ENCODE measurements at places on chromosomes 7 and 10.

GRCh38 chr10:97321032-97321803 is 2.1 kb downstream of the FRAT1 start:
- peak; percentile 61 for DNase-seq

GRCh38 chr7:27608776-27609495 is 53.7 kb downstream of the HIBADH start:
- no peak for DNase-seq

DNA sequence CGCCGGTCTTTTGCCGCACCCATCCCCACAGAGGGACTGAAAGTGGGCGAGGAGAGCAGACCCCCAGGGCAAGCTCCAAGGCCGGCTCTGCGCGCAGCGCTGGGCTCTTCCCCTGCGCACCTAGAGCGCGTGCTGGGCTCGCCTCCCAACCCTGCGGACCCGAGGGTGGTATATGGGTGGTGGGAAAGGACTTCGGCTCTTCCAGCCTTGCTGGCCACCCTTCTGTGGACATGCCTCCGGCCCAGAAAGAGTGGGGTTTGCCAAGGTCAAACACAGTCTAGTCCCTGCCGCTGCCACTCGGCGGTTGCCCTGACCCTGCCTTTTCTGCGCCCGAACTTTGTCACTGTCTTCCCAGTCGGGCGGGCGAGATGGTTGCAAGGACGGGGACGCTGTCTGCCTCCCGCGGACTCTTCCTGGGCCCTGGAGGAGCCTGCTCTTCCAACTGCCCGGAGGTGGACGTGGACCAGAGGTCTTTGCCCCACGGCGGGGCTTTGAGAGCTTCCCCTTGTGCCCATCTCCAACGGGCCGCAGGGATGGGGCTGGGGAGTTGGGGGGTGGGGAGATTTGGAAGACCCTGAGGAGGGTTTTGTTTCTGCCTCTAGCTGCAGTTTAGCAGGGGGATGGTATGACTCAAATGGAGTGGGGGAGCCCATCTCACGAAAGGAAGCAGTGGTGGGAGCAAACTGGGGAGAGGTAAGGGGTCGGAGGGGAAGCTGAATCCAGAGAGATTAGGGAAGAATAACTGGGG is 1.5 kb downstream of the ADCY1 start:
- no peak for DNase-seq

- no peak for DNase-seq
These were observed 115.5 kb downstream of the PHTF2 start for GRCh38 chr7:77913977-77914607.

DNA sequence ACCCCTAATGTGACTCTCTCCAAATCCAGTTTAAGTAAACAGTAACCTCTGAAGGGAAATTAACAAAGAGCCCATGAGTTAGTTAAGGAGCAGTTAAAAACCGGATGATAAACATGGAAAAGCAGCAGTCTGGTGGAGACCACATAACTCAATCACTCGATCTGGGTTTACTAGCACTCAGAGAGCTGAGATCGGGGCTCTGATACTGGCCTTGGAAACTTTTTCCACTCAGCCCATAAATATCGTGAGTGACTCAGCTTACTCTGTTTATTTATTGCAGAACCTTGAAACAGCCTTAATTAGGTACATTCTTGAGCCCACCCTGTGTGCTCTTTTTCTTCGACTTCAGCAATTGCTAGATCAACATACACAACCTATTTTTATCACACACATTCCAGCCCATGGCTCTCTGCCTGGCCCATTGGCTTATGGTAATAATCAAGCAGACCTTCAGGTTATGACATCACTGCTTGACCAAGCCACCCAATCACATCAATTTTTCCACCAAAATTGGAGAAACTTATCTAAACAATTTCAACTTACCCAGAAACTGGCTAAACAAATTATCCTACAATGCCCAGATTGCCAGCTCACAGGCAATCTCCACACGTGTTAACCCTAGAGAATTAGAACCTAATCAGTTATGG is 82.2 kb upstream of the GPR22 start:
- no peak for DNase-seq

- DNase-seq: peak; percentile 31
These were observed 111.7 kb upstream of the MBL2 start for GRCh38 chr10:52883996-52884871.

- peak; percentile 8 for DNase-seq
These were observed 271.4 kb downstream of the POLR1F start for GRCh38 chr7:19437446-19437845.

DNA sequence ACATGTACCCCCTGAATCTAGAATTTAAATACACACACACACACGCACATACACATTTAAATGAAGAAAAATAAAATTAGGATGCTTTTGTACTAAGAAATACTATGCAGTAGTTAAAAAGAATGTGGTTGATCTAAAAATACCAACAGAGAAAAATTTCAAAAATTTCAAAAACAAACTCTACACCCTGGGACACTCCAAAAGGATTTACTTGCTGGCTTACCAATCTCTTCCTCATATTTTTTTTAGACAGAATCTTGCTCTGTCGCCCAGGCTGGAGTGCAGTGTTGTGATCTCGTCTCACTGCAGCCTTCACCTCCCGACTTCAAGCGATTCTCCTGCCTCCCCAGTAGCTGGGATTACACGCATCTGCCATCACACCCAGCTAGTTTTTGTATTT is 80.9 kb downstream of the HIP1 start:
- no peak for DNase-seq
